ENCODE measurements at places on chromosomes 12 and 14.

DNA sequence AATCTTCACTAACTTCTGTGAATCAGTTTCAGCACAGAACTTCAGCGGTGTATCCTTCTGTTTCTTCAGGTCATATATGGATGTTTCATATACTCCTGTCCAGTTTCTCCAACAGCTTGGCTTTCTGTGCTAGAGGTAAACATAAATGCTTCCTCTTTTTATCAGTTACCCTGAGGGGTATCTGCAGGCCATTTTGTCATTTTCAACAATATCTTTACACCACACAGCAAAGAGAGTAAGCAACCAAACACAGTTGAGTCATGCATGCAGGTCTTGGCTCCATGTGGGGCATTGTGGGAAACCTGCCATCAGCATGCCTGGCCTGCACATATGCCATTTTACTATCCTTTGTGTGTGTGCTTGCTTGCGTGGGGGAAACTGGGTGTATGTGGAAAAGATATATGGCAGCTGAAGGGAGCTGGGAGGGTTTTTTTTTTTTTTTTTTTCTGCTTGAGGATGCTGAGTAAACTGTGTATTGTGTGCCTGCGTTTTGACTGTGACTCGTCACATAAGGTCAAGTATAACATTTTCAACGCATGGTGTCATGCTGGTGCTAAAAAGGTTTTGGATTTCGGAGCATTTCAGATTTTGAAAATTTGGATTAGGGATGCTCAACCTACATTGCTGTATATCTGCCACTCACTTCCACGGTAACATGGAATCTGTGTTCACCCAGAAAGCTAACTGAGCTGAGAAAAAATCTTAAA lies 56.1 kb upstream of the YARS2 start:
- DNase-seq = no peak

- no peak for DNase-seq
Observed at GRCh38 chr12:54384591-54385041, at the start of gene ZNF385A. Gene ZNF385A (minus strand): TSS chr12:54384733. CDS start chr12:54384514, 219 bp downstream.

- no peak for DNase-seq
Observed at GRCh38 chr12:51959211-51959610, 7.7 kb downstream of the ACVR1B start.

GRCh38 chr12:76462668-76463224 lies 96.8 kb downstream of the OSBPL8 start:
- no peak for DNase-seq

DNA sequence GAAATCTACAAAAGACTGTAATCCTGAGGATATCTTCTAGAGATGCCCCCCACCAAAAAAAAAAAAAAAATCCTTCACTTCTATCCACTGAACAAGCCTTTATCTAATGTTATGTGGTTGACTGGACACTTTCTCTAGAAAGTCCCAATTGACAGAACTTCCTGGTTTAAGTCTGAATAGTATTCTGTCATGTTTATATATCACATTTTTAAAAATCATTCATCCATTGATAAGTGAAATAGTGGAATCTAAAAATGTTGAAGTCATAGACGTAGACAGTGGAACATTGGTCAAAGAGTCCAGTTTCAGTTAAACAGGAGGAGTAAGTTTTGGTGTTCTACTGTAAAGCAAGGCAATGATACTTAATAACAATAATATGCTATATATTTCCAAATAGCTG lies 297.0 kb downstream of the SSPN start:
- no peak for DNase-seq

DNA sequence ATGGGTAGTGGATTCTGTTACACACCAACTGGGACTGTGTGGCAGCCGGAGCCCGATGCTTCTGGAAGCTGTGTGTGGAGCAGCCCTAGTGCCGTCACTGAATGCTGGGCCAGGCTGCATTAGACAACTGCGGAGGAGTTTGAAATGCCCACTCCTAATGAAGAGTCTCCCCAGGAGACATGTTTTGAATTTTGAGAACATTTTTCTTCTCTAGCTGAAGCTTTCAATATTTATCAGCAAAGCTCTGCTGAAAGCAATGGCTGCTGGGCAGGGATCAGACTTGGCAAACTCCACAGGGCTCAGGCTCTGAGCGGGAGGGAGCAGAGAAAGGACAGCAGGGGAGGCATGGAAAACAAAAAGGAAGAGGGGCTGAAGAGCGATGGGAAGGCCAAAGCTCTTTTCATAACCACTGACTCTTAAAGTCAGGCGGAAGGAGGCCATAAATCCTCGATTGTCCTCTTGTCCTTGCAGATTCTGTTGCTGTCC lies 189.1 kb downstream of the MON2 start:
- DNase-seq = no peak

GRCh38 chr12:123242116-123242904 lies 9.1 kb downstream of the MTRFR start:
- DNase-seq = no peak

GRCh38 chr14:35298351-35298750 lies 6.2 kb downstream of the PSMA6 start:
- DNase-seq = no peak

GRCh38 chr14:94517641-94518257 lies 8.5 kb upstream of the SERPINA12 start:
- no peak for DNase-seq

GRCh38 chr12:113097716-113098440 lies 37.7 kb downstream of the RASAL1 start:
- no peak for DNase-seq

GRCh38 chr14:103122947-103123633 lies at the start of gene TNFAIP2:
Gene TNFAIP2 (plus strand): TSS chr14:103123461. CDS start chr14:103126458, 2,997 bp downstream.
- DNase-seq = no peak

- no peak for DNase-seq
Observed at GRCh38 chr12:67784831-67785230, 136.3 kb downstream of the DYRK2 start.

DNA sequence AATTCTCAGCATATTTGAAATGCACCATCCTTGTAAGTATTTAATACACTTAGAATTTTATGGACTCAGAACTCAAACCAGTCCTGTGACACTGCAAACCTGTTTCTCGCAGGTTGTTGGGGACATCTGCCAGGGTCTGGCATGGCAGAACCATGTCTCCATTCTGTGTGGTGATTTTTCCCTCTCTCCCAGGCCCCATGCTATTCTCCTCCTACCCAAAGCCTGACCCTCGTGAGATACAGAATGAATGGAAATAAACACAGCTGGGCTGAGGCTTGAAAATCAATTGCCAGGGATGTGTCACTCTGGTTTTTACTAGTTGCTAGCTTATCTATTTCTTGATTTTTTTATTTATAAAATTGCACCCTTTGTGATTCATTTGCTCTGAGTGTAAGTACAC lies 19.8 kb downstream of the TPH2 start:
- no peak for DNase-seq

DNA sequence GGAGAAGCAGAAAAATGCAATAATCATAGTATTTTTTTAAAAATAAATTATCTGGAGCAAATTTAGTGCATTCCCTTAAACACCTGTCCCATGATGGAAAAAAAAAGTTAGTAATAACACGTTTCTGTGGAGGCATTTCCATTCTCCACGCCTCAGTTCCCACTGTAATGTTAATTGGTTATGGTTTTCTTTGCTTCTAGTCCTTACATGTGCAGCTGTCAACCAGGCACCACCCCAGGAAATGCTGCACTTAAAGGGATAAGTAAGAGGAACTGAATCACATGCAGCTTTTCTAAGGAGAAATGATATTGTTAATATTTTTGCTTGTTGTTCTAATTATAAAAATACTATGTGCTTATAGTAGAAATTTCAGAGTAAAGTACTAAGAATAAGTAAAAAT lies 240.3 kb downstream of the ZFP36L1 start:
- no peak for DNase-seq

DNA sequence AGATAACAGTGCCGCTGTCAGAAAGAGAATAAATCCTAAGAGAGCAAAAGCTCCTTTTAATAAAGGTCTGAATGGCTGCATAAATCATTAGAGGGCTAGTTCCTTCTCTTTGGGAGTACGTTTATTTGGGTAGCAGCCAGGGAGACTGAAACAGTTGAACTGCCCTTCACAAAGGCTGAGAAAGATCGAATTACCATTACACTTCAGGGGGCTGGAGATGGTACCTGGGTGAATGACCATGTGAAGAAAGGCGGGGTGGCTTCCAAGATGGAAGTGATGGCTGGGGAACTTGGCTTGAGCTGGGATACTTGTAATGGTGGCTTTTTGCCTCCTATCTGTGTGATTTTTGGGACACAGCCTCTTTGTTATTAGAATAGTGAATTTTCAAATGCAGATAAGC lies 1.7 kb upstream of the FGD4 start:
- no peak for DNase-seq

GRCh38 chr14:30227436-30227835 lies 299.8 kb upstream of the PRKD1 start:
- DNase-seq = no peak

GRCh38 chr12:131505561-131505960 lies 205.3 kb upstream of the SFSWAP start:
- no peak for DNase-seq

DNA sequence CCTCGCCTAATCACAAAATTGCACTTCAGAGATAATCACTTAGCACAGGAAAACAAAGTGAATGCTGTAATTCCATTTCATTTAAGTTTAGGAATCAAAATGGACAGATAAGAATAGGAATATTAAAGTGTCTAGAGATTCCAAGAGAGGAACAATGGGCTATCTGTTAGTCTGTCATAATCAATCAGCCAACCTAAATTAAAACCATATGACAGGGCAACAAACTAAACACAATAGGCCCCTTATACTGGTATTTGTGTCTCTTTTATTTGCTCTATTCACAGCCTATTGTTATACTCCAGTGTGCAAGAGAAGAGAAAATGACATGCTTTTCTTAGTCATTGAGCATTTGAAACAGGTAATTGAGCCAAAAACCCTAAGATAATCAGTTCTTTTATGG lies 259.4 kb downstream of the PRKD1 start:
- no peak for DNase-seq

DNA sequence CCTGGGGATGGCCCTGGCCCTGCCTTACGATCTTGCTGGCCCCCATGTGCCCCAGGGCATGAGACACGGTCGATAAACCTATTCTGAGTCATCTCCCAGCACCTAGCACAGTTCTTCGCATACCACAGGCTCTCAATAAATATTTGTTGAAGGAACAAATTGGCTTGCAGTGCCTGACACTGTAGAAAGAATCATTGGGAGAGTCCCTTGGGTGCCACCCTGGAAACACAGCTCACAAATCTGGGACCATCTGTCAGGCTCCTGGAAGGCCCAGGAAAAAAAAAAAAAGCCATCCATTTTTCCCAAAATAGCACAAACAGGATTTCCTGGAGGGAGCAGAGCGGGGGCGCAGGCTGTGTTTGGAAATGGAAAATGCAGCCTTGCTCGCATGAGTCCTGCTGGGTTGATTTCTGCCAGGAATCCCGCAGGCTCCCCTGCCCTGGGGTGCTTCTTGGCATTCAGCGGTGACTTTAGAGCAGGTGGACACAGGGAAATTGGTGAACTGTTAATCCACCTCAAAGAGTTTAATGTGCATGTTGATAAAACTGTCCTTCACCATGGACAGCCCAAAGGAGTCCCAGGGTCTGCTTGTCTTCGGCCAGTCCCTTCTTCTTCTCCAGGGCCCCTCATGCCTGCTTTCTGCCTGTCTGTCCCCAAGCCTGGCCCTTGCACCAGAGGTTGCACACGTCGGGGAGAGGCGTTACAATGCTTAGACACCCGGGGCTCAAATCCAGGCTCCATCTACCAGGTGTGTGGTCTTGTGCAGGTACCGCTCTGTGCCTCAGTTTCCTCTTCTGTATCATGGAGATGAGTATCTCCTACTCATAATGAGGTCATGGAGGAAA lies 106.1 kb upstream of the RFLNA start:
- no peak for DNase-seq

GRCh38 chr12:1470051-1470450 lies 124.3 kb downstream of the FBXL14 start:
- no peak for DNase-seq

DNA sequence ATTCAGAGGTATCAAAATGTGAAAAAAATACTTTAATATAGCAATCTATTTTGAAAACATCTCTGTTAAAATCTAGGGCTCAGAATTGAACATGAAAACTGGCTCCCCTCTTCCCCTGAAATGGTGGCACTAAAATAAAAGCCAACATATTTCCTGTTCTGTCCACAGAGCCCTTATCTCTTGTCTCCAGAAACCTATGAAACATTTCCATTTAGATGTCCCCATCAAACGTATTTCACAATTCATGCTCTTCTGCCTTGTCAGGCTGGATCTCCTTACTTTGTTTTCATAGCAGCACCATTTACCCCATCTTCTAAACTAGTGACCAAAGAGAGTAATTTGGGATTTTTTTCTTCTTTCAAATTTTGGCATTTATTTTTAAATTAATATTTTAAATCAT lies 42.4 kb downstream of the PDE3A start:
- no peak for DNase-seq

GRCh38 chr12:65858831-65859230 lies 34.5 kb downstream of the HMGA2 start:
- DNase-seq = no peak

- peak; percentile 86 for DNase-seq
Observed at GRCh38 chr14:68544081-68544892, 248.6 kb downstream of the ZFP36L1 start.

DNA sequence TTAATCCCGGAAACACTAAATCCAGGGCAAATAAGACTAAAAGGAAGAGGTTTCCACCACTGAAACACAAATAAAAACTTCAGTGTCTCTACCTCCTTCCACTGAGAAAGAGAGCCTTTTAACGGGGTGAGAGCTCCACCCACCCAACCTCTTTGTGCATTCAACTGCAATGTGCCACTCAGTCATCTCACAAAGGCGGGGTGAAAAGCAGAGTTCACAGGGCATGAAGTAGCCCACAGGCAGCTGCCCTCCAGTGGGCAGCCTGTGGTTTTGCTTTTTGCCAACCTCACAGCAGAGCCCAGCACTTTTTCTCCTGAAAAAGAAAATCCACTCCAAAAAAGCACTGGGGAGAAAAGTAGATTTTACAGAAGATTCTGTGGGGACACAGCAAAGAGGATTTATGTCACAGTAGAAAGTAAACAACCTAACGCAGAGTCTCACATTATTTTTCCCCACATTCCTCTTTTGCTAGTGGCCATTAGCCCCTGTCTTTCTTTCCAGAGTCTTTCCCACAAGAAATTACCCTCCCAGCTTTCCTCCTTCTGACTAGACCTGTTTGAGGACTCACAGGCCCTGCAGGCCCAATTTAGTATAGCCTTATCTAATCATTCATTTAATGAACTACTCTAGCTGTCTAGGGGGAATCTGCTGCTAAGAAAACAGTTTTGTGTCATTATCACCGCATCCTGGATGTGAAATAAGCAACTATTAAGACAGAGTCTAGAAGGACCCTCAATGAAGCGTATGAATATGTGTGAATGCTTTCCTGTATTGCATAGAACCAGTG lies 753.8 kb upstream of the FOXG1 start:
- DNase-seq = no peak

- no peak for DNase-seq
Observed at GRCh38 chr14:71322655-71323250, 415.5 kb downstream of the PCNX1 start.

DNA sequence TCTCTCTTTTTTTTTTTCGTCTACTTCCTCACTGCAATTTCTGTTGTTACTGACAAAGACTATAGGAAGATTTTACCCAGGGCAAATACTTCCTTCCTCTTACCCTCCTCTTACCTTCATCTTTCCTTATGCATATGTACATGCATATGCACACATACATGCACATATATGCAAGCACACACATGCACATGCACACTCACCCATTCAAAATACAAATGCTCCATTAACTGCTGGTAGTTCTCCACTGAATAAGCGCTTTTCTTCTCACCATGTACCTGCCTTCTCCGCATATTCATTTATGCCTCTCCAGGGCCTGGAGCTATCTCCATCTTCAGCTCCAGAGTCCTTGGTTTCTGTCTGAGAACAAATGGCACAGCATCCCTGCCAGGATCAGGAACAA lies 632 bp downstream of the C12orf54 start:
- no peak for DNase-seq

GRCh38 chr12:53210843-53211242 lies 3.8 kb upstream of the ITGB7 start:
- DNase-seq = no peak
